ENCODE measurements at places on chromosomes 2 and 18. TPM values are rescaled to one million over a fixed set of nuclear protein-coding genes. Genes with fewer than 3 reads are reported as not detected.

TLX2 gene
- 2.6 TPM for total RNA-seq

EFEMP1 gene
- not detected for total RNA-seq

TOGARAM2 gene
- 10.3 TPM for total RNA-seq

POTEJ gene
- not detected for total RNA-seq

BOLL gene
- total RNA-seq: not detected

ALPI gene
- not detected for total RNA-seq

DNA sequence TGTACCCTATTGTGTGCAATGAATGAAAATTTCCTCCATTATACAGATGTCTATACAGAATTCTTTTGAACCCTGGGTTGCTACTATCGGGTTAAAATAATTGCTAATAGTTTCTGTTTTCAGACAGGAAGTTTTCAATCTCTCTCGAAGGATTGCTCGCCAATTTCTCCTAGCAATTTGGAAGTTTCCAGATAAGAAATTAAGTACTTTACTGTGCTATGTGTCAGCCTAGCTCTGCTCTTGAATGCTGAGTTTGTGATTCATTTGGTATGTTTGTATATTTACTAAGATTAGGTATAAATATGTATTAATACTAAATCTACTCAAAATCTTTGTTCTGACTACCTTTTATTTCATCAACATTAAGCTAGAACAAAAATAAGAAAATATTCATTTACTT, 74.6 kb upstream of the ARL5A start:
- no peak overlapping the region for H3K4me3 ChIP-seq
- H3K27ac ChIP-seq: no peak overlapping the region
- peaks cover 3% of the 10 kb centered on the region for H3K4me1 ChIP-seq
- peaks cover 7% of the 10 kb centered on the region for H3K27me3 ChIP-seq
- no peaks in the 10 kb centered on the region for H3K36me3 ChIP-seq

DNA sequence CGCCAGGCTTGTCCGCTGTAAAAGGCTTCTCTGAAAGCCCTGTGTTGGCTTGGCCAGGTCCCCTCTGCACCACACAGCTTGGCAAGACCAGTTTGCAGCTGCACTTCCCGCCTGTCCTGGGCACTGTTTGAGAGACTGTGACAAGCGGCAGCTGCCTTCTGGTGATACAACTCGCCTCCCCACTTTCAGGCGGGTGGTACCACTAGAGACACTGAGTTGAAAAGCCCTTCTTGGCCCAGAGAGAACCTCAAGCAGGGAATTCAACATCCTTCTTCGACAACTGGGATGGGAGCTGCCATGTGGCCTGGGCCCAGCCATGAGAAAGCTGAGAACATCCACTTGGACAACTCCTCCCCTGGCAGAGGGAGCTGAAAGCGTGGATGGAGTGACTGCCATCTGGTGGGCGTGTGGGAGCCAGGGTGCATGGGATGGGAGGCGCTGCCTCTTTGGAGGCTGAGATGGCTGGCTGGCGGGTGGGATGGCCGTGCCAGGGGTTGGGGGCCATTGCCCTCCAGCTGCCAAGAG, 125.5 kb upstream of the REV1 start:
- H3K27ac ChIP-seq: no peak overlapping the region
- no peak for DNase-seq
- no peak overlapping the region for H3K4me3 ChIP-seq
- no peaks in the 10 kb centered on the region for H3K27me3 ChIP-seq
- H3K36me3 ChIP-seq: no peaks in the 10 kb centered on the region
- H3K4me1 ChIP-seq: no peaks in the 10 kb centered on the region

DNA sequence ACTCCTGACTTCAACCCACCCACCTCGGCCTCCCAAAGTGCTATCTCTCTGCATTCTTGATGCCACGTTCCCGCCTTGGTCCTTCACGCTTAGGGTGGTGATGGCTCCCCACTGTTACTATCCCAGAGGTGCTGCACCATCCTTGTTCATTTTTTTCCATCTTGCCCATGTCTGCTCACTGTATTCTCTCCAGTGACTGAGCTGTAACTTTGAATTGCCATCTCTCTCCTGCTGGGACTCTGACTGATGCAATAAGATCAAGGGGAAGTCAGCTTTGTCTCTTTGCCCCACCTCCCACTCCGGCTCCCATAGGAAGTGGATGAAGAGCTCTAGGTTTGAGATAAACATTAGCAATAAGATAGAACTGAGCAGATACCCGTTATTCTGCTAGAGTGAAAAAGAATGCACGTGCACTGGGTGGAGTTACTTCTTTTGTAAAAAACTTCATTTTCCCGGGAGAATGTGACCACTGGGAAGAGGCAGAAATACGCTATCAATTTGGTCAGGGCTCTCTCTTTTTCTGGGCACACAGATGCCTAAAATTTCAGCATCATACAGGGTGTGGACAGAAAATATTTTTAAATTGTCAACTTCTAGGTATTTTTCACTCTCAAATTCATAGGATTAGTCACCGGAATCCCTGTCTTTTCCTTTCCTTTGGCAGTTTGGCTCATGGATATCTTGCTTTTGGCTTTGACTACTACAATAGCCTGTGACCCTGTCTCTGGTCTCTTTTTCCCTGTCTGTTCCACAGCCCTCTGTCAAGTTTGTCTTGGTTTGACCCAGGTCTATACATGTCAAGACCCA, 105.4 kb downstream of the POLR1A start:
- H3K27ac ChIP-seq: peak overlapping the region; percentile 91
- no peak for DNase-seq
- H3K4me1 ChIP-seq: peaks cover 63% of the 10 kb centered on the region
- peaks cover 2% of the 10 kb centered on the region for H3K27me3 ChIP-seq

DNA sequence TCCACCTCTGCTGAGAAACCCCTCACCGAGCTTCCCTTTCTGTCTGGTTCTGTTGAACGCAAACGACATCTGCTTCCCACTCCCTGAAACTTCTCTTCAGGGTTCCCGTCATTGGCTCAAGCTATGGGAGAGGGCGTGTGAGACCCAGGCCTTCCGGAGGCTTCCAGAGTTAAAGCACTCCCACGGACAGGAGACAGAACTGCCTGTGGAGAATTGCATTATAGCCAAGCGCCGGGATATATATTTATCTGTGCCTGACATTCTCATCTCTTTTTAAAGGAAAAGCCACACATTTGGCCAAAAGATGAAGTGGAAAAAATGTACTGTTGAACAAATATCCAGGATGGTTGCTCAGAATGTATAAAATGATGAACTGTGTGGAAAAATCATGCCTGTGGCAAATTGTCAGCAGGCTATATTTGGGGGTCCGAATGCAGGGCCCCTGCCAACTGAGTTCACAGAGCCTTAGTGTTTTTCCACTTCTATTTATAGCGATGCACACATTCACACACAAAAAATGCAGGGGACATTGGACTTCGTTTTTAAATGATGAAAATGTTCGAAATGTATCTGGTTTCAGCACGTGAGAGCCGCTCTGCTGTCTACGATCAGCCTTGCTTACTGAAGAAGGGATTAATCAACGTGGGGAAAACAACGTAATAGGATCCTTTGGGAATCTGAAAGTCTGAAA, 59.5 kb downstream of the E2F6 start:
- peaks cover 3% of the 10 kb centered on the region for H3K4me1 ChIP-seq
- no peak overlapping the region for H3K4me3 ChIP-seq
- no peak overlapping the region for H3K27ac ChIP-seq
- peaks cover 4% of the 10 kb centered on the region for H3K27me3 ChIP-seq

- peaks cover 57% of the 10 kb centered on the region for H3K36me3 ChIP-seq
- H3K27me3 ChIP-seq: no peaks in the 10 kb centered on the region
- peaks cover 71% of the 10 kb centered on the region for H3K4me1 ChIP-seq
- peak overlapping the region; percentile 97 for H3K27ac ChIP-seq
- H3K4me3 ChIP-seq: no peak overlapping the region
- DNase-seq: no peak
Observed at GRCh38 chr2:46353509-46353908, 56.3 kb downstream of the EPAS1 start.

DNA sequence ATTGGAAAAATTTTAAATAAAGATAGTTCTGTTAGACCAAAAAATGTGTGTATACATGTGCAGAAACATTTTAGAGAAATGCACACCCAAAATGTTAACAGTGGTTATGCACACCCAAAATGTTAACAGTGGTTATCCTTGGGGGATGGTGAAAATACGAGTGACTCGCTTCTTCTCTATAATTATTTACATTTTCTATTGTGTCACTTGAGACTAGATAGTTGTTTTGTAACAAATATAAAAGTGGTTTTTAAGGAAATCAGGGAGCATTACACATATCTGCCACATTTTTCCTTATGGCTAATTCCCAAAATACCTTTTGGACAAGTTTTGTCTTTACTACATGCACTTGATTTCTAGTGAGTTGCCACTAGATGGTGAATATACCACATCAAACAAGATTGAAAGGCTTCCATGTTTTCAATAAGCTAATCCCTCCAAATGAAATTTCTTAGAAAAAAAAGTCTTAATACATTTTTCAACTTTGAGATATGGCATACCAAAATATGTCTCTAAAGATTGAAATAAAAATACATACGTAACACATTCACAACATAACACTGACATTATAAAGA, 9.0 kb upstream of the HIBCH start:
- DNase-seq: no peak
- H3K4me3 ChIP-seq: no peak overlapping the region
- H3K27me3 ChIP-seq: peaks cover 26% of the 10 kb centered on the region
- no peak overlapping the region for H3K27ac ChIP-seq

- peaks cover 1% of the 10 kb centered on the region for H3K27me3 ChIP-seq
- H3K4me1 ChIP-seq: no peaks in the 10 kb centered on the region
- DNase-seq: no peak
- no peak overlapping the region for H3K27ac ChIP-seq
- H3K36me3 ChIP-seq: no peaks in the 10 kb centered on the region
Observed at GRCh38 chr18:10298346-10298745, 156.1 kb upstream of the APCDD1 start.

- DNase-seq: no peak
- H3K4me1 ChIP-seq: peaks cover 6% of the 10 kb centered on the region
- no peaks in the 10 kb centered on the region for H3K27me3 ChIP-seq
- H3K27ac ChIP-seq: no peak overlapping the region
- no peaks in the 10 kb centered on the region for H3K36me3 ChIP-seq
Observed at GRCh38 chr2:8219096-8219495, 462.8 kb upstream of the ID2 start.

- no peaks in the 10 kb centered on the region for H3K36me3 ChIP-seq
- DNase-seq: no peak
- peaks cover 43% of the 10 kb centered on the region for H3K27me3 ChIP-seq
- H3K4me3 ChIP-seq: no peak overlapping the region
Observed at GRCh38 chr2:219334076-219334475, 1.5 kb upstream of the RESP18 start.

DNA sequence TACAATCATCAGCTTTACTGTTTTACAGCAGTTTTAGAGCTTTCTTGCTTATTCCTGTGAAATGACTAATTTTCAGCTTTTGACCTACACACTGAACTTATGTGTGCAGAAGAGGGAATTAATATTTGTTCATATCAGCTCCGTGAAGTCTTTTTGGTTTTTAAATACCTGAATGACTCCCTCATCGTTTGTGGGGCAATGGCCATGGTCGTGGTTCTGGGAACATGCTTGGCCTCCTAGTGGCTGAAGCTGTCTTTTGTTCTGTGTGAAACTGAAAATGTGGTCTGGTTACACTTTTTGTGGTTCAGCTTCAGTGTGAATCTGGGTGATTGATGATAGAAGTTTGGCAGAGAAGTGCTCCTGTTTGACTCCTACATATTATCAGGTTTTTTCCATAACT, 408.1 kb downstream of the THSD7B start:
- no peak overlapping the region for H3K27ac ChIP-seq
- H3K4me1 ChIP-seq: no peaks in the 10 kb centered on the region
- no peak overlapping the region for H3K4me3 ChIP-seq
- DNase-seq: no peak
- H3K27me3 ChIP-seq: no peaks in the 10 kb centered on the region

- peaks cover 2% of the 10 kb centered on the region for H3K4me1 ChIP-seq
- no peak for DNase-seq
- H3K4me3 ChIP-seq: no peak overlapping the region
- H3K36me3 ChIP-seq: no peaks in the 10 kb centered on the region
Observed at GRCh38 chr18:79572848-79573451, 106.7 kb upstream of the CTDP1 start.

DNA sequence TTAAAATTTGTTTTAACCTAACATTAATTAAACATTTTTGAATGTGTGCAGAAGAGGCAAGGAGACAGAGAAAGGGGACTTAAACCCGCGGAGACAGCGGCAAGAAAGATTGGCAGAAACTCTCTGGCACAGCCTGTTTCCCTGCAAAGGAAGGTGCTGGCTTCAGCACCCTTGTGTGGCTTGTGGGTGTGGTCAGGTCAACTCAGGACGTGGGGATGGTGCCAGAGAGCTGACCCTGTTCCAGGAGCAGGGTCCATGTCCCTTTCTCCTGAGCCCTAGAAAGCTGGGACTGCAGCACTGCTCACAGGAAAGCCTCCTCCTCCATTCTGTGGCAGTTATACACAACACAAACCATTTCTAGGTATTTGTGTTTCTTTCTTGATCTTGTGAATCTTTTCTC, 176.2 kb upstream of the ST6GAL2 start:
- no peaks in the 10 kb centered on the region for H3K27me3 ChIP-seq
- no peaks in the 10 kb centered on the region for H3K36me3 ChIP-seq
- H3K4me3 ChIP-seq: no peak overlapping the region

DNA sequence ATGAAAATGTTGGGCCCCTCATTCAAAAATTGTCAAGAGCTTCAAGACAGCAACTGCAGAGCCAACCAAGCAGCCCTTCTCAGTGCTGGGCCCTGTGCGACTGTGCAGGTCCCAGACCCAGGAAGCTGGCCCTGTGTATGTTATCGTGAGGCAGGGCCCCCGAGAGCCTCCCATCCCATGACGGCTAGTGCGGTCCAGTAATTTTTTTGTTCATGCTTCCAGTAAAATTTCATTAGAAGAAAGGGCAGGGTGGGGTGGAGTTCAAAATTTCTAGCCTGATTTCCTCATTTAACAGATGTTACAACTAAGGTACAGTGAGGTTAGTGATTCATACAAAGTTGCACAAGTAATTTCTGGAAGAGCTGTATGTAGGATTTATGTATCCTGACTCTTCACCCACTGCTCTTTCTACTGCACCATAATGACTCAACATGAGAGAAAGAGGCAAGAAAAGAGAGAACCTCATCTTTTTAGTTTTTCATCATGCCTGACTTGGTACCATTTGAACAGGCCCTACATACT, 105.5 kb downstream of the ZEB2 start:
- DNase-seq: no peak
- H3K36me3 ChIP-seq: peaks cover 23% of the 10 kb centered on the region
- H3K4me3 ChIP-seq: no peak overlapping the region
- H3K27me3 ChIP-seq: no peaks in the 10 kb centered on the region

- peaks cover 55% of the 10 kb centered on the region for H3K4me1 ChIP-seq
- peak overlapping the region; percentile 16 for H3K4me3 ChIP-seq
- H3K27me3 ChIP-seq: no peaks in the 10 kb centered on the region
- DNase-seq: no peak
Observed at GRCh38 chr2:64700133-64700809, 46.6 kb upstream of the SERTAD2 start.

All from activated CD4-positive, alpha-beta memory T cell treated with anti-CD3 and anti-CD28 coated beads, Interleukin-2, amount 10 ng/mL, durations not matched to agents 7 days and 5 days (primary cell).